ENCODE measurements at places on chromosomes 4 and X. TPM values are rescaled to one million over a fixed set of nuclear protein-coding genes. Genes with fewer than 3 reads are reported as not detected.
A peak's percentile ranks its signal among the peaks of the same experiment; 100 is the strongest.

DNA sequence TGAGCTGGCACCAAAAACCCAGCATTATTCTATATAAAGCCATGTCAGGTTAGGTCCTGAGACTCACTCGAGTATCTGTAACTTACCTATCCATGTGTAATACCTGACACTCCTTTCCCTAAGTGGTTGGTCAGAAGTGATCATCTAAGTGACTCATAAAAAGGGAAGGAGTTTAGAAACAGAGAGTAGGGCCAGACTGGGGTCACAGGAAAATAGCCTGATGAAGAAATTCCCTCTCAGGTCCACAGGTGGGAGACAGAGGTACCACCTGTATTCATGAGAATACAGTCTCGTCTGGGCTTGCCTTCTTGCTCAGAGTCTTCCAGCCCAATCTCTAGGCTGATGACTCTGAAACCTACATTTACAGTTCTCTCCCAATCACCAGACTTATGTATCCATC, 161.8 kb upstream of the MAP3K15 start:
- DNase-seq, result no peak

DNA sequence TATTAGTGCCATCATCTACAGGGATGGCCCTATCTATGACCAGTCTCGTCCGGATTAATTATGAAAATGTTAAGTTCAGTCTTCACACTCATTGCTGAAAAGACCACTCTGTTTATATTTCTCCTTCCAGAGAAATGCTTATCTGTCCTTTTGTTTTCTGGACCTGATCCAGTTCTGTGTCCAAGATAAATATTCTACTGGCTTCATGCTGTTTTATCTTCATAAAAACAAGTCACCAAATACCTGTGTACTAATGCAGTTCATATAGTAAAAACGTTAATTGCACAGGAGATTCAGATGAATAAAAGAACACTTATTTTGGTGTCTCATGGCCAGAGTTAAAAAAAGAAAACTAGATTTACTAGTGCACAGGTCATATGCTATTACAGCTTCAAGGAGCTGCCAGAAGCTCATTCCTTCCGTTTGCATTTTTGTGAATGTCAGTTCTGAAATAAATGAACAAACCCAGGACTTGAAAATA, 17.3 kb downstream of the FNIP2 start:
- DNase-seq, result peak; percentile 54

GRCh38 chrX:130167040-130167439, 1.4 kb upstream of the AIFM1 start:
- DNase-seq, result no peak

DNA sequence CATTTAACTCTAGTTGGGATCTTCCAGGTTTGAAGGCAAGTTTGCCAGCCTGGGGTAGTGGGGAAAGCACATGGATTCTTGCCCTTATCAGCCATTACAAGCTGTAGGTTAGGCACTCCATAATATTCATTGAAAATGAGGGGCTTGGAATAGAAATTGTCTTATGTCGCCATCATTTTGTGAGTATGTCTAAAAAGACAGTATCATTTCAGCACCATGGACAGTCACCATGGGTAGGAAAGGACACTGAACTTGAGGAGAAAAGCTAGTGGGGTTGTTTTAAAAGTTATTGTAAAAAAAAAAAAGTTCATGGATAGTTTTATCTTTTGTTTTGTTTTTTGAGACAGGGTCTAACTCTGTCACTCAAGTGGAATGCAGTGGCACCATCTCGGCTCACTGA, 356.1 kb downstream of the HNRNPD start:
- DNase-seq, result no peak

DNA sequence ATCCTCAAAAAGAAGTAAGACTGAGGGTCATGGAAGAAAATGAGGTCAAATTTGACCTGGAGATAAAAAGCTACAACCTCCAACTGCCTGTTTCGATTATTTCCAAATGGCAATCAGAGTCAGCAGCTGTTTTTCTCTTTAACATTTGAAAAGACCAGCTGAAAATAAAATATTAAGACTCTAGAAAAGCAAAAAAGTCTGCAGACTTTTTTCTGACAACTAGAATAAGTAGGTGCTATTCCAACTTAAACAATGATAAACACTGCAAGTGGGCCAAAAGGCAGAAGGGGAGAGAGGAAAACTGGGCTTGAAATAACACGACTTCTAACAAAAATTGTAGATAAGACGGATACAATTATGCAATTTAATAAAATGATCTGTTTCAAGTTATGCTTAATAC, 110.4 kb downstream of the LRBA start:
- DNase-seq, result no peak

GRCh38 chrX:2679534-2680485, 11.3 kb upstream of the CD99 start:
- no peak for DNase-seq

- DNase-seq, result peak; percentile 13
Measured at GRCh38 chr4:130249002-130249401, 1153.0 kb downstream of the C4orf33 start.

DNA sequence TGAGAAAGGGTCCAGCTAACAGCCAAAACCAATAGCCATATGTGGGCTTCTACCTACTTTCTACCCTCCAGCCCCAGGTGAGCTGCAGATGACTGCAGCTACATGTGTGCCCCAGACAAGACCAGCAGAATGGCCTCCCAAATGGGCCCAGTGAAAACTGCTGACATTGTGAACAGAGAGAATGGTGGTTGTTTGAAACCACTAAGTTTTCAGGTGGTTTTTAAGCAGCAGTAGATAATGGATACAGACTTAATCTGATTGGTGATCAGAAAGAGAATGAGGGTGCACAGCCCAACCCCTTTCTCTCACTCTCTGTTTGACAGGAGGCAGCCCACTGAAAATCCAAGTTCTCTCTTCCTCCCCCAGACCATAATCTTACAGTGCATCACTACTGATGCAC, 42.5 kb upstream of the BBS12 start:
- no peak for DNase-seq

DNA sequence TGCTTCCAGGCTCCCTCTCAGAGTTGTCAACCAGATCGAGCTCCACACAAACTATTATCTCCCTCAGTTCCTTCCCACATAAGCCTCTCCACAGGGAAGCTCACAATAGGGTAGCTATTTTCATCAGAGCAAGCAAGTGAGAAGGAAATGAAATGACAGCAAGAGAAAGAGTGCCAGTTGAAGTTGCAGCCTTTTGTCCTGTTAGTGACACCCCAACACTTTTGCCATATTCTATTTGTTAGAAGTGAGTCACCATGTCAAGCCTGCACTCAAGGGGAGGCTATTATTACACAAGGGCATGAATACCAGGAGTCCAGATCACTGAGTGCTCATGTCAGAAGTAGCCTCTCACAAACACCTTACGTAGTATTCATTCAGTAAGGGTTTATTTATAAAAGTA, 266.3 kb upstream of the NOCT start:
- DNase-seq, result no peak

- no peak for DNase-seq
Measured at GRCh38 chr4:9983211-9983610, 38.1 kb downstream of the SLC2A9 start.

DNA sequence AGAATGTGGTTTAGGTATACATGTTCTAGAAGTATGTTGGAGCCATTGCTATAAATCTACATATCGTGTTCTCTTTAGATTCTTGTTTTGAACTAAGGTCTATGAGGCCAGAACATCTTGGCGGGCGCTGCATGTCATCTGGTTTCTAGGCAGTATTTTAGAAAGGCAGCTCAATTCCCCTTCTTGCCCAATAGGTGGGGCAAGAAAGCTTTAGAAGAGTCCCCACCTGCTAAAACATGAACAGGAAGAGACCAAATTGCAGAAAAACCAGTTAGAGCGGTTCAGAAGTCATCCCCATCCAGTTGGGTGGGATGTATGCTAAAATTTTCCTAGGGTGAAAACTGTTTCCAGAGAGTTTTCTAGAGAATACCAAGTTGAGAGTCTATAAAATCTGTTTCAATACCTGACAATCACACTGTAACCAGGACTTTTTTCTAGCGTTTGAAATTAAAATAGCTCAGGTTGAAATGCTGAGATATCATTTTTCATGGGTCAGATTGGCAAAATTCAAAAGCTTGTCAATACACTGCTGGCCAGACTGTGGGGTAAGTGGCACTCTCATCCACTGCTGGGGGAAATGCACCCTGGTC, 17.5 kb upstream of the SH3KBP1 start:
- peak; percentile 82 for DNase-seq

GRCh38 chrX:28628120-28628519, 40.9 kb downstream of the IL1RAPL1 start:
- no peak for DNase-seq

DNA sequence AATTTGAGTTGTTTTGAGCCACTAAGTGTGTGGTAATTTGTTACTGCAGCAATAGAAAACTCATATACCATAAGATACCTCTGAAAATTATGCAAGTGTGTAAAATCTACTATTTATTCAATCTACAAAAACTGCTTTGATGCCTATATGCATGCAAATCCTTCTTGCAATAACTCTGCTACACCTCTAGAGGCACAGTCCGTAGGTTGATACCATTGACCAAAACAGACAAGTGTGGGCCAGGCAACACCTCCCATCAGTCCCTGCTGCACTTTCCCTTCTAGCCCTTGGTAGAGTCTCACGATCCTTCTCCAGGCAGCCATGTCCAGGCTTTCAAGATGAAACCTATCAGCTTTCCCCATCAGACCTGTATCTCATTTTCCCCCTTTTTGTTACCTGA, 48.8 kb upstream of the FAM9A start:
- no peak for DNase-seq

DNA sequence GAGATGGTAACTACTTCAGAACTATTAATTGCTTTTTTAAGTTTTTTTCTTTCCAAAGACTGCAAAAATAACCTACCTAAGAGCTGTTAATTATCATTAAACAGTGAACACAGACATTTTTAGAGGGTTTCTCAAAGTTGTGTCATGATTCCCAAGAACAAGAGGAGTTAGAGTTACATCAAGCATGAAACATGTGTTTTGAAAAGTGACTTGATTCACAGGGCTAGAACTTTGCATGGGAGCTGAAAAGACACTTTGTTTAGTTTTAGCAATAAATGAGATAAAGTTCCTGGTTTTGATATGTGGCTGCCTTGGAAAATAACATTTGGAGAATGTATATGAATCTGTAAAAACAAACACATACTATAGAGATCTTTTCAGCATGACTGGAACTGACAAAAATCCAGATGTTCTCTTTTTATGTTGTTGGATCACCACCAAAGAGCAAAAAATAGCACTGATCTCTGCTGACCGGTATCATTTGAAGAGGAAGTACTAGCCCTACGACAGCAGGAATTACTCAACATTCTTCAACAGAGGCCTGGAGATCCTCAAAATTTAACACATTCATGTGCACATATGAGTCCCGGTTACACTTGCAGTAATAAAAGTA, 173.0 kb upstream of the PCDH18 start:
- DNase-seq, result no peak

DNA sequence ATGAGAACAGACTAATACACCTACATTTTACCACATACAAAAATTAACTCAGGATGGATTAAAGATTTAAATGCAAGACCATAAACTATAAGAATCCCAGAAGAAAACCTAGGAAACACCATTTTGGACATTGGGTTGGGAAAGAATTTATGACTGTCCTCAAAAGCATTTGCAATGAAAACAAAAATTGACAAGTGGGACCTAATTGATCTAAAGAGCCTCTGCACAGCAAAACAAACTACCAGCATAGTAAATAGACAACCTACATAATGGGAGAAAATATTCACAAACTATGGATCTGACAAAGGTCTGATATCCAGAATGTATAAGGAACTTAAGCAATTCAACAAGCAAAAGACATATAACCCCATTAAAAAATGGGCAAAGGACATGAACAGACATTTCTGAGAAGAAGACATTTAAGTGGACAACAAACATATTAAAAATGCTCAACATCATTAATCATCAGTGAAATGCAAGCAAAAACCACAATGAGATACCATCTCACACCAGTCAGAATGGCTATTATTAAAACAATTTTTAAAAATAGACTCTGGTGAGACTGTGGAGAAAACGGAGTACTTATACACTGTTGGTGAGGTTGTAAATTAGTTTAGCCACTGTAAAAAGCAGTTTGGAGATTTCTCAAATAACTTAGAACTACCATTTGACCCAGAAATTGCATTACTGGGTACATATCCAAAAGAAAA, 221.7 kb upstream of the DIPK2B start:
- no peak for DNase-seq

DNA sequence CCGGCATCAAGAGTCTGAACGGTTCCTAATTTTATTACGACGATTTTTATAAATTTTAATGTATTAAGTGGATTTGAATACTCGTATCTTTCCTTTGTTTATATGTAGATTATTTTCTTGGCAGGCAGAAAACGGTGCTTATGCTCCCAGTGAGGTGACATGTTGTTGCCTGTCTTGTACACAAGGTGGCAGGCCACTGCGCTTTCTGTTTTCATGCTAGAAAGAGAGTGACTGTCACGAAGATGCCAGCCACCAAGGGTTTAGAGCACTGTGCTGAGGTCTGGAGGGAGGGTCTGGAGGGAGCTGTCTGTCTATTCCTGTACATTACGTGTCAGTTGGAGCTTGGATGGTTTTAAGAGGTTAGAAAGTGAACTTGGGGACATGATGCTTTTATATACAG, 87.7 kb downstream of the SHROOM2 start:
- peak; percentile 52 for DNase-seq

DNA sequence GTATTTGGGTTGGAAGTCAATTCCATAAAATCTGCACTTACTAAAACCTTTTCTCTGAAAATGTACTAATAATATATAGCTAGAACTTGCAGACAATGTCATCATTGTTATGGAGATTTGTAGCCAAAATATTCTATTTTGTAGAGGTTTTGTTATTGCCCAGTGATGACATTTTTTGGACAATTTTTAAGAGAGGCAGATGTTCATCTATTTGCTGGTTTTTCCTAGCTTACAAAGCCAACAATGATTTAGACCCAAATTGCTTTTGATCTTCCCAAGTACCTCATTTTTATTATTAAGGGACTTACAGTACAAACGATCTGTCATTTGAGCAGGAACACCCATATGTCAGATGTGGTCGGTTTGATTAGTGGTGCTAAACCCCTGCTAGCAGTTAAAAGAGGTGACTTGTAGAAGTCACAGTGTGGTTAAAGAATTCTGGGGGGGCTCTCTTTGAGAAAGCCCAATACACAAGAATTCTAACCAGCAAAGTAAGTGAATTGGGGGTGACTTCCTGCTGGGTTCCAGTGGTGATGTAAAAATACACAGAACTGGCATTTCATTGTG, 136.2 kb downstream of the KIT start:
- no peak for DNase-seq

DNA sequence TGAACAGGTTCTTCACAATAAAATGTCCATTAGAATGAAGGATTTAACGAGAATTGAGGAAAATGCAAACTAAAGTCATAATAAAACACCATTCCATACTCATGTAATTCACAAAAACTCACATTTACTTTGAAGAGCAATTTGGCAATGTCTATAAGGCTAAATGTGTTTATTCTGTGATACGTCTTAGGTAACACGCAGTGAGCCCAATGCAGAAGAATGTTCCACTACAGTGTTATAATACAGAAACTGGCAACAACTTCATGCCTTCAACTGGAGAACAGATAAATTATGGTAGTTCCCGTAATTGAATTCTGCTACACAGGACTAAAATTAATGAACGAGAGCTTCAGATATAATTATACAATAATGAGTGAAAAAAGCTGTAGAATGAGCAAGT, 17.4 kb downstream of the ADH5 start:
- DNase-seq, result no peak

The DGKK gene
- not detected for total RNA-seq

The XAGE1A gene
- not detected for total RNA-seq

The GC gene
- 5.5 TPM for total RNA-seq

The UTP14A gene
- total RNA-seq, result 14.0 TPM

The OTUD6A gene
- total RNA-seq, result not detected

The IL13RA1 gene
- 70.1 TPM for total RNA-seq

The DLG3 gene
- total RNA-seq, result 44.8 TPM

The STAP1 gene
- total RNA-seq, result not detected
